Fibroblast of skin of back (primary cell): ENCODE measurements at places on chromosomes 3 and 15.

- DNase-seq, result no peak
These were observed 344.2 kb upstream of the PPP2R3A start for GRCh38 chr3:135621184-135621920.

GRCh38 chr15:66236806-66237375 is 16.7 kb downstream of the MEGF11 start:
- DNase-seq, result no peak

GRCh38 chr15:43977072-43977884 is 150.5 kb downstream of the WDR76 start:
- no peak for DNase-seq

DNA sequence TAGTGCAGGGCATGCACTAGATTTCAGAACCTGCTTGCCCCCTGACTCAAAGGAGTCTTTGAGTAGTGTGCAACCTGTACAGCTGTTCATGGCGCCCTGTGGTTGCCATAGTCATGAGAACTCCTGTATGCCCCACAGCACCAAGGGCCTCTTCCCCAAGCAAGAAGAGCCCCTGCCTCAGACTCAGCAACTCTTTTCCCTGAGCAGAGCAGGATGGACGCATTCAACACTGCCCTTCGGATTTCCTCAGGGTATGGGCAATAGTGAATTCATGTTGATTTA is 89.7 kb upstream of the KLF13 start:
- DNase-seq, result no peak

DNA sequence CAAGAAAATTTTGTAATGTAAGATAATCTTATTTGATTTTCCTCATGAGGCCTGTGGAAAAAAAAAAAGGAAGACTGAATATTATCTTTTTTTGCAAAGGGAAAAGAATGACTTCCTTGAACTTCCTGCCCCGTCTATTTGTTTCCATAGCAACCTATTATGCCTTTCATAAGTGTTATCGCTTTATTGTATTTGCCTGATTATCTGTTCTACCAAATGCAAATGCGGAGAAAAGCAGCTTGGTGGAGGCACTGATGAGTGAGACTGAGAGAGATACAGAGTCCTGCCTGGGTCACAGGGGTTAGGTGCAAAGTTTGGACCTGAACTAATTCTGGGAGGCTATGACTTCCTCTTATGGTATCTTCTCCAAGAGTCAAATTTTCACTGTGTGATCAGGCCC is 334.0 kb upstream of the KCNMB2 start:
- no peak for DNase-seq
